NB4 (cell line): ENCODE measurements at places on chromosomes 1 and 21.

DNA sequence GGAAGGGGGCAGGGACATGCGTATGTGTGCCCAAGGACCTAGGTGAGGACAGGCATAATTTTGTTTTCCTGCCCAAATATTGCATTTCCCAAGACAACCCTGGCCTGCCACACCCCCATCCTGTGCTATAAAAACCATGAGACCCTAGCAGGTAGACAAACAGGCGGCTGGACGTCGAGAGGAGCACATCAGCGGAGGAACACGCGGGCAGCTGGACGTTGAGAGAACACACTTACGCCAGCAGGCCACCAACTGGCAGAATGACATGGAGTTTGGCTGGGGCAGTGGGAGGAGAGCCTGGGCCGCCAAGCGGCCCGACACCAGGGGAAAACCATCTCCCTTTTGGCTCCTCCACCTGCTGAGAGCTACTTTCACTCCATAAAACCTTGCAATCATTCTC is 3.0 kb upstream of the FGGY start:
- DNase-seq: no peak

- DNase-seq: peak; percentile 58
Measured at GRCh38 chr1:205458777-205459566, 3.1 kb upstream of the BLACAT1 start.

DNA sequence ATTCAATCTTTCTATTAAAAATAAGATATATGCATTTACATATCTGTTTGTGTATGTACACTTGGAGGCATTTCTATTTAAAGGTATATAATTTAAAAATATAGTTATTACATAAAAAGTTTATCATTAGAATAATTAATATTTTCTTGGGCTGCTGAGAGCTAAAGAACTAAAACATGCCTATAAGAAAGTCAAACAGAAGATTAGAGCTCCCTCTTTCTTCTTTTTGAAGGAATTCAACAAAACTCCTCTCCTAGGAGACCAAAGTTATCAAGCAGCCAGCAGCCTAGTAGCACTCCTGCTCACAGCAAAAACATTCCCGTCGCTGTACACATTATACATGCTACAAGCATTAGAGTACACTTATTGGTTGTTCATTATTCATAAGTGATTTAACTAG is 216.4 kb downstream of the VAV3 start:
- DNase-seq: peak; percentile 8

GRCh38 chr1:4160181-4160580 is 260.1 kb upstream of the C1orf174 start:
- DNase-seq: no peak

GRCh38 chr1:154810571-154810970 is 59.5 kb downstream of the KCNN3 start:
- no peak for DNase-seq

- no peak for DNase-seq
Measured at GRCh38 chr1:230824551-230824918, 43.8 kb downstream of the C1orf198 start.

DNA sequence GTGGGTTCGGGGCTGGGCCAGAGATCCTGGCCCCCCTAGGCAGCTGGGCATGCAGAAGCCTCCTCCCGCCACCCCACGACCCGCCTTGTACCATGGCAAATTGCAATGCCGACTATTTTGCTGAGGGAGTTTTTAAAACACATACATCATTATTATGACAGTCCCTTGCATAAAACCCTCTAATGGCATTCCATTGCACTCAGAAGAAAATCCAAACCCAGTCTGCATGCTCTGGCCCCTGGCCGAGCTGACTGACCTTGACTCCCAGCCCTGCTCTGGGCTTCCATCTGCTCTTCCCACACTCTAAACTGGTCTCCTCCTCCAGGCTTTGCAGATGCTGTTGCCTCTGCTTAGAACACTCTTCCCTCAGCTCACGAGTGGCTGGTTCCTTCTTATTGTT is 28.0 kb downstream of the PADI2 start:
- no peak for DNase-seq

- no peak for DNase-seq
Measured at GRCh38 chr1:171645553-171646248, 6.8 kb downstream of the MYOC start.

GRCh38 chr1:85225624-85226380 is 25.0 kb upstream of the SYDE2 start:
- no peak for DNase-seq

DNA sequence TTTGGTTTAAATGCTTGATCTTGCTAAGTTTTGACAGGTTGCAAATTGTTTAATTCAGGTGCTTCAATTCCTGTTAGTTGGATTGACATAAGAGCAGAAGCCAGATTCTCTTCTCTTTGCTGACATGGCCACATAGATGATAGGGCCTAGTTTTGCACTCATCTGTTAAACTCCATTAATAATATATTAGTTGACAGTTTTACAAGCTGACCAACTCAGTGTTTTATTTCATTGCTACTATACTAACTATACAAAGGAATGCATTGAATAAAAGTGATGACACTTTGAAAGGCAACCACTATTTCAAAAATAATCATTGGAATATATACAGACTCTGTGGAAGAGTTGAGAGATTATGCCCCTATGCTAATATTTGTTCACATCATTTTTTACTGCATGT is 255.6 kb upstream of the DPYD start:
- DNase-seq: no peak

DNA sequence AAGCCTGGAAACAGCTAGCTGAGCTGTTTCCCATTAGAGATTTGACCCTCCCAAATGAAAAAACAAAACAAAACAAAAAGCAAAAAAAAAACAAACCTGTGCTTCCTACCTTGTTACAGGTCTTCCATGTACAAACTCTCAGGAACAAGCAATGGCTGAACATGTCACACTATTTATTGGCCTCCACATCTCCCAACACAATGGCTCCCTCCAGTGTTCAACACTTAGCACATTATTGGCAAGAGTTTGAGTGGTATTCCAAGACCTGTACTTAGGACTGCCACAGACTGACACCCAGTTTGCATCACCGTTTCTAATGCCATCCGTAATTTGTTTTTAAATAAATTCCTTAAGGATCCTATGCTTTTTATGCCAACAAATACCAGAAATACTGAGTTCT is 195.0 kb upstream of the OLFM3 start:
- peak; percentile 49 for DNase-seq

DNA sequence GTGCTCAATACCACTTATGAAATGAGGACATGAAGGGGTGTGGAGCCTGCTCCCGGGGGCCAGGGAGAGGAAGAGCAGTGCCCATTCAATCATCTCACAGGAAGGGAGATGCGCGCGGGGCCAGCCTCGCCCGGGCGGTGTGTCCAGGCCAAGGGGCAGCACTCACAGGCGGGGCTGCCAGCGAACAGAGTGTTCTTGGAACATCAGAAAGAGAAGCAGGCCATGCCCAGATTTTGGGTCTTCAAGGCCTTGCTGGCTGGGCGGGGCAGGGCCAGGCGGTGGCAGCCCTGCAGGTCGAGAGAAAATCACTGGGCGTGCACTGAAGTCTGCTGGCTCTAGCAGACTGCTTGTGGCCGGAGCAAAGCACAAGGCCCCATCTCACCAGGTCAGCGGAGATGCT is 168.6 kb downstream of the PRDM16 start:
- no peak for DNase-seq

GRCh38 chr21:36534656-36535055 is 54.7 kb upstream of the CLDN14 start:
- no peak for DNase-seq

GRCh38 chr1:8239306-8240023 is 78.4 kb upstream of the SLC45A1 start:
- no peak for DNase-seq

DNA sequence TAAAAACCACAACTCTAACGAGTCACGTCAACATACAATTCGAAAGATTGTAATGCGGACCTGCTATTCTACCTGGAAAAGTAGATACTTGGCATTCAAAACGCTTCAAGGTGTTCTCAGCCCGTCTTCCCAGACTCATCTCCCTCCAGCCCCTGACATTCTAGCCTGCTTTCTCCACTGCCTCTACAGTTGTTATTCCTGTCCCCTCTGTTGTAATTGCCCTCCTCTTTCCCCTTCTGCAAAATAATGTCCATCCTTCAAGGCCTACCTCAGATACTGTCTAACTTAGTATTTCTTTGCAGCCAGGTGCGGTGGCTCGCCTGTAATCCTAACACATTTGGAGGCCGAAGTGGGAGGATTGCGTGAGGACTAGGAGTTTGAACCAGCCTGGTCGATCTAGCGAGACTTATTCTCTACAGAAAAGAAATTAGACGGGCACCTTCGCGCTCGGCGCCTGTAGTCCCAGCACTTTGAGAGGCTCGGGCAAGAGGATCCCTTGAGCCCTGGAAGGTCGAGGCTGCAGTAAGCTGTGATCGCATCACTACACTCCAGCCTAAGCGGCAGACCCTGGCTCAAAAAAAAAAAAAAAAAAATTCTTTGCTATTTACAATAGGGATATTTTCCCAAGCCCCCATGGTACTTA is 756 bp upstream of the RBM34 start:
- peak; percentile 7 for DNase-seq

DNA sequence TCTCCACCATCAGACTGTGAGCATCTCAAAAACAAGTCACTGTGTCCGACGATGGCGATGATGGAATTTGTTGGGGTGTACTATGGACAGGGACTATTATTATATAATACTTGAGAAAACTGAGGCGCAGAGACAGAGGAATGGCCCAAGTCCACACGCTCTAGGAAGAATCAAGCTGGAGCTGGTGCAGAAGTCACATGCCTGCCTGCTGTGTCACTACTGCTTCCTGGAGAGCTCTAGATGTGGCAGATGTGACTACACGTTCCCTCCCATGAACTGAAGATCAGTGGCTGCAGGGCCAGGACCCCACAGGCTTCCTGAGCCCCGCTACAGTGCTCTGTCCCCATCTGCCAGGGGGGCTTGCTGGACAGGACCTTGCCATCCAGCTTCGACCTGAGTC is 56.9 kb downstream of the TRABD2B start:
- DNase-seq: no peak

DNA sequence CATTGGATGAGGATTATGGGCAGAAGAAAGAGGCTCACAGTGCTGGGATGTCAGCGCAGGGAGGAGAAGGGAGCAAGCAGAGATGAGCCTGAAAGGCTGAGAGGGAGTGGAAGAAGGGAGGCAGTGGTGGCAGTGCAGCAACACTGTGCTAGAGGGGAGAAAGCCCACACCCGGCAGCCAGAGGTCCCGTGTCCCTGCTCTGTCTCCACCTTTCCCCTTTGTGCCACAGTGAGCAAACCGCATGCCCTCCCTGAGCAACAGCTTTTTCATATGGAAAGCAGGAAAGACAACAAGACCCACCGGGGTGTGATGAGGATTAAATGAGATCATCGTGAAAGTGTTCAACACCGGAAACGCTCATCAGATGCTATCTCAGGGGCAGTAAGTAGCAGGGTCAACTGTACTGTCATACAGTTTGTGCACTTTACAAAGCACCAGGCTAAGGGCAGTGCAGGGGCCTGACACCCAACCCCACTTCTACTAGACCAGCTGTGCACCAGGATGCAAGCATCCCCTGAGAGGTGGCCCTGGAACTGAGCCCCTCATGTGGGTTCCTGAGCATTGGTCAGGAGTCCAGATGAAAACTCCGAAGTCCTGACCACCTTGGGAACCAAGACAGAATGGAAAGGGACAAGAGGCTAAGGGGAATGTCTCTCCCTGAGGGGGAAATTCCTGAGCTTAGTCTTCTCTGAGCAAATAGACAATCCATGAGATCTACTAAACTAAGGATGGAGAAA is 9.1 kb downstream of the NHLH1 start:
- DNase-seq: peak; percentile 57

GRCh38 chr1:77434967-77435366 is 153.1 kb downstream of the AK5 start:
- no peak for DNase-seq

- no peak for DNase-seq
Measured at GRCh38 chr1:26434161-26434752, 2.1 kb downstream of the DHDDS start.

DNA sequence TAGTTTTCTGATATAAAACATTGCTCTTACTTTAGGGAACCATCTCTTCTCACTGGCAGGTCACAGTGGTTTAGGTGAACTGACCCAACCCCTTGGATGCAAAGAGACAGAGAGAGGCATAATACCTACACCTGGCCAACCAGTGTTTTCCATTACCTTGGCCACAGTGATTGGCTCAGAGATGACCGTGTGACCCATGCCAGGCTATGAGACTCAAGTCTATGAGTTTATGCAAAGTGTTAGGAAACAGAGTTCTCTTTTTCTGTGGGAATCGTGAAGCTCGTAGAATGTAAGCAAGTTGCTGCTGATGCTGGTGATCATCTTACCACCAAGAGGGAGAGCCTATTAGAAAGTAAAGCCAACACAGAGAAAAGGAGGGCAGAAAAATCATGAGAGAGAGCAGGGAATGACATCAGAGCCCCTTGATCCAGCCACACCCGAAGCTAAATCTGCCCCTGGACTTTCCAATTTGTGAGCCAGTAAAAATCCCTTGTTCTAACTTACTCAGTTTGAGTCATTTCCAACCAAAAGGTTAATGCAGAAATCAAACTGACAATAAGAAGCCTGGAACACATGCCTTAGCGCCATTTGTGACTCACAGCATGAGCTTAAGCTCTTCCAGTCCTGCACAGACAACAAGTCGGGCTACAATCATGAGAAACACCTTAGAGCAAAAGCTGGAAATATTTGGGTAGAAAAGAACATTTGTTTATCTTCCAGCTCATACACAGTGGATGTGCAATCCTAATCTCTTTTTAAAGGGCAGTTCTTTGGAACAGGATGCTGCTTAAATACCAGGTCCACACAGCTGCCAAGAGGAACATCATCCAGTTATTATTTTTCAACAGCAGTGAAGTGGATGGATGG is 81.3 kb upstream of the KAZN start:
- no peak for DNase-seq

DNA sequence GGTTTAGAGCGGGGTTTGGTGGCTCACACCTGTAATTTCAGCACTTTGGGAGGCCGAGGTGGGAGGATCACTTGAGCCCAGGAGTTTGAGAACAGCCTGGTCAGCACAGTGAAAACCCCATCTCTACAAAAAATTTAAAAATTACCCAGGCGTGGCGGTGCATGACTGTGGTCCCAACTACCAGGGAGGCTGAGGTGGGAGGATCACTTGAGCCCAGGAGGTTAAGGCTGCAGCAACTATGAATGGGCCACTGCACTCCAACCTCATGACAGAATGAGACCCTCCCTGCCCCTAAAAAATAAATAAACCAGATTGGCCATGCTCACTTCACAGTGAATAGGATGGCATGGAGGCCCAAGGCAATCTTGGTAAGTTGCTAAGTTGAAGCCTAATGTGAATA is 168.9 kb downstream of the RHOU start:
- DNase-seq: no peak

- DNase-seq: peak; percentile 55
Measured at GRCh38 chr1:154474802-154475201, 27.2 kb upstream of the TDRD10 start.

DNA sequence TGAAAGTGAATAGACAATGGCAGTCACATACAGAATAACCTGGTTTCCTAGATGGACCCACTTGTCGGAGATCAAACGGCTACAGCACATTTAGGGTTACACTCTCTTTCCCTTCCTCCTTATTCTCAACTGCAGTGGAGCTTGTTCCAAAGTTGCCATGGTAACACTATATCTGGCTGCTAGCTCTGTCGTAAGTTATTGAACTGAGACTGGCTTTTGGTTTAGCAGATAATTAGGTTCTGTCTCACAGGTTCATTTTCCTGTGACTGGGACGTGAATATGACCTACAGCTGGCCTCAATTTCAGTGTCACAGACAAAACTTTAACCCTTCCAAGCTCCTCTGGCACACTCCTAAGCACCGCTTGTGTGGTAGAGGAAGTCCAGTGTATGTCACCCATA is 875.8 kb downstream of the USP25 start:
- no peak for DNase-seq
